ENCODE measurements at places on chromosomes 12 and 14.

DNA sequence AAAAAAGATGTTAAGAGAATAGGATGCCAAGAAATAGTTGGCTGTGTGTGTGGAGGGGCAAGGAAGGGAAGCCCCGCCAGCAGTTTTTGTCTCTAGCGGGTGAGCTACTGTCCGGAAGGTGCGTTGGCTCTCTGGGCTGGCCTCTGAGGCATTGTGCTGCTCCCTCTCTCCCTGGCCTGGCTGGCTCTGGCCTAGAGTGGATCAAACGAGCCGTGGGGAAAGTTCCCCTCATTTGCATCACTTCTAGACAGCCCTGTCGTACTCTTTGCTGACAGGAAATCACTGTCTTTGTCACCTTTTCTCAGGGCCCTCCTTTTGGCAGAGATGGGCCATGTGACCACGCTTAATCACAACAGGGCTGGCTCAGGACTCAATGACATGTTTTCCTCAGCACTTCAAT is 236.1 kb upstream of the NPAS3 start:
- peak; percentile 47 for DNase-seq

- no peak for DNase-seq
These were observed 104.0 kb downstream of the RIN3 start for GRCh38 chr14:92617581-92617980.

GRCh38 chr12:42585154-42585840 is 4.2 kb downstream of the PRICKLE1 start:
- no peak for DNase-seq

GRCh38 chr14:31387091-31387490 is 33.3 kb downstream of the HEATR5A start:
- no peak for DNase-seq

GRCh38 chr12:77308056-77308455 is 242.7 kb upstream of the E2F7 start:
- DNase-seq: no peak

Data from activated CD4-positive, alpha-beta T cell treated with anti-CD3 and anti-CD28 coated beads for 36 hours (primary cell).